ENCODE measurements at places on chromosomes 3 and 15. TPM values are rescaled to one million over a fixed set of nuclear protein-coding genes. Genes with fewer than 3 reads are reported as not detected.
A peak's percentile ranks its signal among the peaks of the same experiment; 100 is the strongest.

ANKRD34C gene
- total RNA-seq: not detected

GRCh38 chr3:58119186-58119585 lies 91.6 kb downstream of the DNASE1L3 start:
- peaks cover 23% of the 10 kb centered on the region for H3K36me3 ChIP-seq
- H3K4me1 ChIP-seq: peaks cover 26% of the 10 kb centered on the region
- H3K4me3 ChIP-seq: no peak overlapping the region
- no peaks in the 10 kb centered on the region for H3K27me3 ChIP-seq
- no peak overlapping the region for H3K27ac ChIP-seq

DNA sequence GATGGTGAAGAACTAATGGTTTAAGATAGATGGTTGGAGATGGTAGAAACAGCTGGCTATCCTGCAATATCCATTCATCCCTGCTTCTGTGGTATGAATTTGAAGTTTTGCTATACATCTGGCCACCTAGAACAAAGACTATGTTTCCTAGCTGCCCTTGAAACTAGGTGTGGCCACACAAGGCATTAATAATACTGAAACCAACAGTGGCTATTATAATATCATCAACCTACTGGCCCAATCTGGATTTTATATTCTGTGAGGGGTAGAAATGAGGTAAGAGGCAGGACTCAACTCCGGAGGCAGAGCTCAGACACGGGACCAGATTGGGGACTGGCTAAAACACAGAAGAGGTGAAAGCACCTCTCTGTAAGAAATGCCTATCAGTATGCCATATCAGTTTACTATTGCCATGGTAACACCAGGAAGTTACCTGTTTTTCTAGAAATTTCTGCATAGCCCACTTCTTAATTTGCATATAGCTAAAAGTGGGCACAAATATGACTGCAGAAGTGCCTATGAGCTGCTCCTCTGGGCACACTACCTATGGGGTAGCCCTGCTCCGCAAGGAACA lies 8.4 kb downstream of the IFT80 start:
- H3K27ac ChIP-seq: no peak overlapping the region
- no peak for DNase-seq
- H3K4me3 ChIP-seq: no peak overlapping the region

DNA sequence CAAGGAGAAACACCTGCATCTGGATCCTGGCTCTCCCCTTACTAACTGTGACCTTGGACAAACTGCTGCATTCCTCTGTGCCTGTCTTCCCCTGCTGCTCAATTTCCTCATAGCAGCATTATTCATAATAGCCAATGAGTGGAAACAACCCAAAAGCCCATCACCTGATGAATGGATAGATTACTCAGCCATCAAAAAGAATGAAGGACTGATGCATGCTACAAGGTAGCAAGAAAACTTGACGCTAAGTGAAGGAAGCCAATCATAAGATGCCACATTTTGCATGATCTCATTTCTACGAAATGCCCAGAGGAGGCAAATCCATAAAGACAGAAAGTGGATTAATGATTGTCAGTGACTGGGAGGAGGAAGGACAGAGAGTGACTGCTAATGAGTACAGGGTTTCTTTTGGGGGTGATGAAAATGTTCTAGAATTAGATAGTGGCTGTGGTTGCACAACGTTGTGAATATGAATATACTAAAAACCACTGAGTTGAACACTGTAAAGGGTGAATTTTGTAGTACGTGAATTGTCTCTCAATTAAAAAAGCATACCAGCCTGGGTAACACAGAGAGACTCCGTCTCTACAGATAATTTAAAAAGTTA lies 11.2 kb downstream of the IGDCC4 start:
- no peak overlapping the region for H3K27ac ChIP-seq
- H3K27me3 ChIP-seq: peaks cover 10% of the 10 kb centered on the region
- H3K4me3 ChIP-seq: no peak overlapping the region
- no peaks in the 10 kb centered on the region for H3K36me3 ChIP-seq

DNA sequence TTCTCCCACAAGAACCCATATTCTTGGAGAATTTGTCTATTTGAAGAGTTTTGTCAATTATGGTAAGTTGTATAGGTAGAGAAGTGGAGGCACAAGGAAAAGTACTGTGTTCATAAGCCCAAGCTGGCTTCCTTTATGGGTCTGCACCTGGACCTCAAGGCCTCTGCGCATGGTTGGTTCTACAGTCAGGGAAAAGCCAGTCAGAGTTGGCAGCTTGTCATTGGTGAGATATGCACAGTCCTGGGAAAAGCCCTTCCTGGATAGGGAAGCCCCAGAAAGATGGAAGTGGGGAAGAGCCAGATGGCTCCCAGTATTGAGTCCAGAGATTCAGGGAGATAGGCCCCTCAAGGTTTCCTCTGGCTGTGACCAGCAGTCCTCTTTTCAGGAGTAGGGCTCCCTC lies 15.8 kb downstream of the BOC start:
- no peak for DNase-seq
- no peak overlapping the region for H3K27ac ChIP-seq
- no peaks in the 10 kb centered on the region for H3K36me3 ChIP-seq
- H3K4me3 ChIP-seq: no peak overlapping the region
- peaks cover 4% of the 10 kb centered on the region for H3K27me3 ChIP-seq

- peaks cover 4% of the 10 kb centered on the region for H3K36me3 ChIP-seq
- H3K4me1 ChIP-seq: peaks cover 54% of the 10 kb centered on the region
- no peak overlapping the region for H3K4me3 ChIP-seq
- no peak for DNase-seq
- H3K27ac ChIP-seq: peak overlapping the region; percentile 38
- no peaks in the 10 kb centered on the region for H3K27me3 ChIP-seq
Observed at GRCh38 chr3:42214565-42215283, 51.3 kb downstream of the CCK start.

- no peak overlapping the region for H3K27ac ChIP-seq
- DNase-seq: no peak
- no peaks in the 10 kb centered on the region for H3K36me3 ChIP-seq
- no peak overlapping the region for H3K4me3 ChIP-seq
- H3K4me1 ChIP-seq: peaks cover 16% of the 10 kb centered on the region
Observed at GRCh38 chr3:46702246-46703012, 1.2 kb downstream of the TMIE start.

- H3K27ac ChIP-seq: no peak overlapping the region
- DNase-seq: no peak
Observed at GRCh38 chr3:54660714-54661132, 267.1 kb downstream of the LRTM1 start.

- no peaks in the 10 kb centered on the region for H3K36me3 ChIP-seq
- no peak overlapping the region for H3K27ac ChIP-seq
- peaks cover 38% of the 10 kb centered on the region for H3K4me1 ChIP-seq
- H3K27me3 ChIP-seq: peaks cover 14% of the 10 kb centered on the region
- H3K4me3 ChIP-seq: no peak overlapping the region
Observed at GRCh38 chr15:70271422-70272088, 173.8 kb upstream of the TLE3 start.

FHIT gene
- total RNA-seq: 13.1 TPM

DNA sequence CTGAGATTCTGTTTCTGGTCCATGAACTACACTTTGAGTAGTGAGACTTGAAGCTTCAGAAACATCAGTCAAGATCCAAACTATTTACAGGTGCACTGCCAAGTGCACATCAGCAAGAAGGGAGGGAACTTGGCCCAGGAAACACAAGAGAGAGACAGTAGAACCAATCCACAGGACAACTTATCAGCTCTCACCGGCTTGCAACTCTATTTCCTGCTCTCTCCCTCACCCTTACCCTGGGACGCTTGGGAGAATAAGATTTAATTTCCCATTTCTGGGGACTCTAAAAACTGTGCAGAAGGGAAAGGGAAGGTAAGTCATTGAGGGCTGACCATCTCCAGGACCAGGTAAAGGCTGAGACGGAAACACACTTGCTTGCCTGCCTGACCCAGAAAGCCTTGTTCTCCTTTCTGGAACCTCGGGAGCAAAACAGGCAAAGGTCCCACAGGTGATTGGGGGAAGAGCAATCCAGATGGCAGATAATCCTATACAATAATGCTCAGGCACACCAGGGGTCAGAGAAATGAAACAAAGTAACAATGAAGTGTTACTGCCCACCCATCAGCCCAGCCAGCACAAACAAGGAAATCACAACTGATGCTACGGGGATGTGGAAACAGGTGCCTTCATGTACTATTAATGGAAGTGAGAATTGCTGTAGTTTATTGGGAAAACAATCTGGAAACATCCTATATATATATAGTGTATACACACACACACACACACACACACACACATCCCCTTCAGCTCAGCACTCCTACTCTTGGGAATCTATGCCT lies 154.4 kb downstream of the XXYLT1 start:
- no peaks in the 10 kb centered on the region for H3K36me3 ChIP-seq
- no peaks in the 10 kb centered on the region for H3K27me3 ChIP-seq
- no peak overlapping the region for H3K4me3 ChIP-seq
- no peak overlapping the region for H3K27ac ChIP-seq
- no peaks in the 10 kb centered on the region for H3K4me1 ChIP-seq

DNA sequence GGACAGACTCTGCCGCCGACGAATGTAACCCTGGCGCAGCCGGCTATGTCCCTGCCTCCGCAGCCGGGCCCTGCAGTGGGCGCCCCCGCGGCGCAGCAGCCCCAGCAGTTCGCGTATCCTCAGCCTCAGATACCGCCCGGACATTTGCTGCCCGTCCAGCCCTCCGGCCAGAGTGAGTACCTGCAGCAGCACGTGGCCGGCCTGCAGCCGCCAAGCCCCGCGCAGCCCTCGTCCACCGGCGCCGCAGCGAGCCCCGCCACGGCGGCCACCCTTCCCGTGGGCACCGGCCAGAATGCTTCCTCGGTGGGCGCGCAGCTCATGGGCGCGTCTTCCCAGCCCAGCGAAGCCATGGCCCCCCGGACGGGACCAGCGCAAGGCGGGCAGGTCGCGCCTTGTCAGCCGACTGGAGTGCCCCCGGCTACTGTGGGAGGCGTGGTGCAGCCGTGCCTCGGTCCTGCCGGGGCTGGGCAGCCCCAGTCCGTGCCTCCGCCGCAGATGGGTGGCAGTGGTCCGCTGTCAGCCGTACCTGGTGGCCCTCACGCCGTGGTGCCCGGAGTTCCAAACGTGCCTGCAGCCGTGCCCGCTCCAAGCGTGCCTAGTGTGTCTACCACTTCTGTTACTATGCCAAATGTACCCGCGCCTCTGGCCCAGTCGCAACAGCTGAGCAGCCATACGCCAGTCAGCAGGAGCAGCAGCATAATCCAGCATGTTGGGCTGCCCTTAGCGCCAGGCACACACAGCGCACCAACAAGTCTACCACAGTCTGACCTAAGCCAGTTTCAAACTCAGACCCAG lies 2.4 kb downstream of the TSC22D2 start:
- H3K36me3 ChIP-seq: peaks cover 28% of the 10 kb centered on the region
- peak; percentile 67 for DNase-seq
- peak overlapping the region; percentile 74 for H3K27ac ChIP-seq
- H3K27me3 ChIP-seq: no peaks in the 10 kb centered on the region
- peaks cover 41% of the 10 kb centered on the region for H3K4me1 ChIP-seq

Data from activated CD4-positive, alpha-beta T cell treated with anti-CD3 and anti-CD28 coated beads for 36 hours (primary cell).